ENCODE measurements at places on chromosomes 7 and 10.

- DNase-seq: no peak
Observed at GRCh38 chr7:27082171-27082570, 13.6 kb downstream of the HOXA1 start.

DNA sequence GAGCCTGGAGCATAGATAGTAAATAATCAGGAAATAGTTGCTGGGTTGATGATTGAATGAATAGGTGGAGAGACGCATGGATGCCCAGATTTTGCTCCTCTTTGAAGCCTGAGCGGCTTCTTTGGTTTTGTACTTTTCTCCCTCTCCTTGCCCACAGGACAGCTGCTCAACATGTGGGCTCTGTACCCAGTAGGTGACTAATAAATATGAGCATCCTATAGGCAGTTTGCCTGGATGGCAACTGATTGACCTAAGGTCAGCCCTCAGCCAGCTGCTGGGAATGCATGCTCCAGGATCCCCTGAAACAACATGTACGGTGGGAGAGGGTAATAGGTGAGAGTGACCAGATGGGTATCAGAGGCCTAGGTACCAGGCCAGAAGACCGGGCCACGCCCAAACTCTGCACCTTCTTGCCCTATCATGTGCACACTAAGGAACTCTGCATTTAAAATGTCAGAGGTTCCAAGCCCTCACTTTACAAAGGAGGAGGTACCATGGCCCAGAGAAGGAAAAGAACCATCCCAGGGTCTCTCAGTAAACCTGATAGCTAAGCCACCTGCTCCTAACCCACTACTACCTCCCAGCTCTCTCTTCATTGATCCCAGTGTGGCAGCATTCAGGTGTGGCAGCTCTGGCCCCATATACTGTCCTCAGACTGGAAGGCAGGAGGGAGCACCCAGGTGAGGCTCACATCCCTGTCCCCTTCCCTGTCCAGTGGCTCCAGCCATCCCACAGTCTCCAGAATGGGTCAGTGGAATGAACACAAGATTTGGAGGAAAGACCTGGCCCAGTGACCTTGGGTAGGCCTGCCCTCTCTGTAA, 2.7 kb upstream of the ZCCHC24 start:
- DNase-seq: no peak

- no peak for DNase-seq
Observed at GRCh38 chr7:14009453-14010418, 20.3 kb upstream of the ETV1 start.

DNA sequence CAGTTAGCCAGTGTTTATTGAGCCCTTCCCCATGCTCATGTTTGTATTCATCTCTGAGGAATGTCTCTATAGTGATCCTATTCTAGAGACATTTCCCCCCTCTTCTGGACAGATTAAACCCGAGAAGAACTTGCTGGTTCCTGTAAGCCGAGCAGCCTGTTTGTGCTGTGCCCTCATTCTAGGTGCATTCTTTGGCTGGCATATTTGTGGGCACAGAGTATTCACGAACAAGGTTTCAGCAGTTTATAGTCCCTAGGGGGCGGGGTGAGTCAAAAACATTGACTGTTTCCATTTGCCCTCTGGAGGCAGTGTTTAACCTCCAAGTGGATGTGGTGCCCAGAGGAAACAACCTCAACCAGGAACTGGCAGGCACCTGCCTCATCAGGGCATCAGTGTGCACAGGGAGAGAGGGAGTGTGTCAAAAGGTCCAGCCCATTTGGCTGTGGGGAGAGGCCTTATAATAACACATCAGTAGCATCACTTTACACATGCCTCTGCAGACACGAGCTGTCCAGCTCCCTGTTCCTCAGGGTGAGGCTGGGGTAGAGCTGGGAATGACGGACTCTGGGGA, 273.3 kb upstream of the LRGUK start:
- DNase-seq: no peak

- no peak for DNase-seq
Observed at GRCh38 chr10:78511324-78512204, 477.9 kb downstream of the RPS24 start.
